ENCODE measurements at places on chromosomes 5 and 9.

DNA sequence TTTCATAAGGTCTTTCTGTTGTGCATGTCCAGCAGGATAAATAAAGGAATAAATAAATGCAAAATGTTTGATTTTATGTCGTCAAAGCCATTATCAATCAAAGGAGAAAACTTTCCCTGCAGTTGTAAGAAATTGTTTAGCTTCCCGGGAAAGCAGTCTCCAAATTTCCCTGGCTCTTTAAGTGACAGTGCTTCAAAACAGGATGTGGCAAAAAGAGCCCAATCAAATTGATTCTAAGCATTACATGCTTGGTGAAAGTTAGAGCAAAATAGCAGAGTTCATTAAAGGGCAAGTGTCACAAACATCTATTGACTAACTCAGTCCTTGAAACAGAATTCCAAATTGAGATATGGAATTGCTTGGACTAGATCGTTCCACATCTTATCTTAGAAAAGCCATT is 704.1 kb downstream of the PRELID2 start:
- DNase-seq: no peak

- DNase-seq: peak; percentile 14
Measured at GRCh38 chr9:125932012-125932411, 184.8 kb downstream of the PBX3 start.

DNA sequence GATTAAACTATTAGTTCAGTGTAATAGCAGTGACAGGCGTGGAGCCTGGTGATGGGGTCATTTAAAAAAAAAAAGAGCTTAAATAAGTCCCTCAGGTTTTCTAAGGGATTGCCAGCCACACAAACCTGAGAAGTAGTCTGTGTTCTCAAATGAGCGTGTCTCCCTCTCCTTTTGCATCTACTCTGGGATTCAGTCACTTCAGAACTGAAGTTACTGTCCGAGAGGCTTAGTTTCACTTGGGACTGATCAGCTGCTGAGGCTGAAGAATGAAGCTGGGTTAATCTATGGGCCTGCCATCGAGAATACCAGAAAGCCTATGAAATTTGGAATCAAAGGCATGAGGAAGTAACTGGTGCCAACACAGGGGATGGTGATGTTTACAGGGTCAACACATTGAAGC is 310.1 kb downstream of the ADAMTS6 start:
- DNase-seq: no peak

DNA sequence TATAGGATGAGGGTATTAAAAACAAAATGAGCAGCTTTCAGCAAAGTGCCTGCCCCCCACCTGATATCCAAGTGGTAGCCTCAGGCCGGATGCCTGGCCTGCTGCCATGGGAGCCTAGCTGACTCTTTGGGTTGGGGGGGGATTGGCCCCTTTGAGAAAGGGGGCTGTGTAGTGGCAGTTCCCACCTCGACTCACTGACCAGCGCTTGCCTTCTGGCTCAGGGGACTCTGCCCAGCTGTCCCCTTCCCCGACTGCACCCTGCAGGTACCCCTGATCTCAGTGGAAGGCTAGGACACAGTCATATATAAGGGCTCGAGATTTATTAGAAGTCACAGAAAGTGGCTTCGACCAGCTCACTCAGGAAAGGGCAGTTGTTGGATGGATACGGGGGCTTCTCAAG is 1.5 kb upstream of the NEUROG1 start:
- DNase-seq: no peak

- no peak for DNase-seq
Measured at GRCh38 chr5:80793354-80793753, 138.6 kb upstream of the DHFR start.

- DNase-seq: no peak
Measured at GRCh38 chr5:67141644-67142043, 55.0 kb downstream of the CD180 start.

DNA sequence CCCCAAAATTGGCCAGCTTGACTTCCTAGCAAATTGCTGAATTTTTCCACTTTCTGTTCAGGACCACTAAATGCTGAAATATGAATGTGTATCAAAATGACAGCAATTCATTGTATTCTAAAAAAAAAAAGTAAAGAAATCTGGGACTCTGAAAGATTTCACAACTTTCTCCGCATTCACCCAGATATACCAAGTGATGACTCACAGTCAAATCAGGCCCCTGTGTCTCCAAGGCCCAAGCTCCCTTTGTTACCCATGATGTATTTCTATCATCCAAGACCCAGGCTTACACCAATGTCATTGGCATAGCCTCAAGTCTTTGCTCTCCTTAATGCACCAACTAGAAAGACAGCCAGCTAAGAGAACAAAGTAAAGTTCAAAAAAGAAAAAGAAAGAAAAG is 493.9 kb downstream of the NTRK2 start:
- DNase-seq: no peak

- no peak for DNase-seq
Measured at GRCh38 chr5:140764177-140764973, 21.6 kb upstream of the PCDHA1 start.

GRCh38 chr9:27291292-27291691 is 5.7 kb downstream of the EQTN start:
- no peak for DNase-seq

- peak; percentile 72 for DNase-seq
Measured at GRCh38 chr9:96071076-96071814, 195.8 kb downstream of the ERCC6L2 start.

- DNase-seq: no peak
Measured at GRCh38 chr9:14296495-14297113, 17.3 kb downstream of the NFIB start.

- DNase-seq: peak; percentile 19
Measured at GRCh38 chr9:77166193-77166592, 11.1 kb upstream of the VPS13A start.

- DNase-seq: no peak
Measured at GRCh38 chr5:130978475-130978874, 186.6 kb downstream of the HINT1 start.

DNA sequence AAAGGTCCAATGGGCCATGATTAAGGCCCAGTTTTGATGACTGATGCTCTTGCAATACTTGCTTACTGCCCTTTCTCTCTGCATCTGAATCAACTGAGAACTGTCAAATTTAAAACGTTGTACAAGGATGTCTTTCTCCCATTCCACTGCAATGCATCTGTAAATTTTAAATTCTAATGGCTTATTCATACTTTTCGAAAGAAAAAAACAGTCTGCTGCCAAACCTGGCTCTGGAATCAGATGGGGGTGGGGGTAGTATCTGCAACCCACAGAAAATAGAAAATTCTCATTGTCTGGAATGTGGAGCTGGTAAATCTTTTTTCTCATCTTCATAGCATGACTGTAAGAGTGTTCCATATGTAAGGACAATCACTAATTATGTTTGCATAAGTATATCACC is 371.8 kb upstream of the RFX3 start:
- no peak for DNase-seq

DNA sequence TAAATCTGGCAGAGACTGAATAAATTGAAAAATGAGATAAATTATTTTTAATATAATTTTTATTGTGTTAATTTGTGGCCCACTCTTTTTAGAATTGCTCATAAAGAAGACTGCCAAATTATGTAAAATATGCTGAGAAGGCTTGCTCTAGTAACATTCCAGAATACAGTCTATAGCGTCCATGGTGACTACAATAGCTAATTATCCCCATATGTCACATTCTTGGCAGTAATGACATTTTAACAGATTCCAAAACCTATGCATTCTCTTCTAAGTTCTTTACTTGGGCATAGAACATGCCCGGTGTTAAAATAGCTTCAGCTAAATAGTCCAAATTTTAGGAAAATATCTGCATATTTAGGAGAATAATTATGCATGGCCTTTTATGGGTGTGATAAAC is 697.0 kb upstream of the SEMA6A start:
- no peak for DNase-seq

GRCh38 chr9:97786341-97786740 is 66.7 kb upstream of the FOXE1 start:
- no peak for DNase-seq

- no peak for DNase-seq
Measured at GRCh38 chr5:77550406-77550805, 58.3 kb upstream of the WDR41 start.

DNA sequence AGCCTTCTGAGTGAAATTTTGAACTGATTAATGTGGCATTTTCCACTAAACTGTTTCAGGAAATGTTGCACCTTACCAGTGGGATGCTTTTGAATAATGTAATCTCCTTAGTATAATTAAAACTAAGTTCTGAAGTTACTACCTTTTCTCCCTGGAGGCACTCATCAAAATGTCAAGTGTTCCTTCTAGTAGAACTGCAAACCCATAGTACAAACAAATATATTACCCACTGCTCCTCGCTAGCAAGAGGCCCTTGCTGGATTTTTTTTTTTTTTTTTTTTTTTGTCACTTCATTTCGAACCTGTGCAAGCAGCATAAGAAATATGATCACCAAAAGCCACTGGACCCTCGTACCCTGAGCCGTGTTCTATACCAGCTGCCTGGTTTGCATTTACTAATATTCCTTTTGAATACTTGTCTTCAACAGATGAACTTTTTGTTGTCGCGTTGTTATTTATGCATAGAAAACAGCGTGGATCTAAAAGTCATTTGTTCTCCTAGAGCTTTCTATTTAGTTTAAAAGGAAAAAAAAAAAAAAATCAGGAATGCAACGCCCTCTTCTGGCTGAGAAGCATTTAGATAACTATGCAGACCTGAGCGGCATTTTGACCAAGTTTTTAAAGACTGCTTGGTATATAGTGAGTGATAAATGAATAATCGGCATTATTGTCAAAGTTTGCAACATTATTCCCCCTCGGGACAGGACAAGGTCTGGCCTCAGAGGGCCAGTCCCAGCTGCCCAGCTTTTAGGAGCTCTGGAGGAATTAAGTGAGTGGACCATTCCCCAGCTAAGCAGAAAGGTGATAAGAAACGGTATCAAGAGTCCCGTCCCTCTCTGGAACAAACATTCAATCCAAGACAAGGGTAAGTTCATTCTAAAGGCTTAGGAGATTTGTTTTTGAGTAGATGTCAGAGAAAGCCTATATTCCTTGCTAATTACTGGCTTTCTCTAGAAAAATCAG is 162.5 kb upstream of the KIF2A start:
- DNase-seq: no peak

DNA sequence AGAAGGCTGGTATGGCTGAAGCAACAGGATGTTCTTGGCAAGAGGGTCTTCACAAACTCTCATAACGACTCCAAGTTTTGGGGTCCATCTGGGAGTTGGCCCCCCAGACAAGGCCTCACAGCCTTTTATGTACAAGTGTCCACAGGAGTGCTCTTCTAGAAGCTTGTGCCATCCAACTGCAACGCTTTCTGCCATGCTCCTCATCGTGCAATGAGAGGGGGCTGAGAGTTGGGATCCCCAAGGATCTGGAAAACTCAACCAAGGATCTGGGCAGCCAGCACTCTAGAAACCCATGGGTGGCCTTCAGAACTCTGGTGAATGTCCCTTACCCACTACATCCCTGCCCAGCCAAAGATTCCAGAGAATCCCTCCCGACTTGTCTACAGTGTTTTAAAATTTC is 8.5 kb upstream of the AMBP start:
- DNase-seq: no peak

DNA sequence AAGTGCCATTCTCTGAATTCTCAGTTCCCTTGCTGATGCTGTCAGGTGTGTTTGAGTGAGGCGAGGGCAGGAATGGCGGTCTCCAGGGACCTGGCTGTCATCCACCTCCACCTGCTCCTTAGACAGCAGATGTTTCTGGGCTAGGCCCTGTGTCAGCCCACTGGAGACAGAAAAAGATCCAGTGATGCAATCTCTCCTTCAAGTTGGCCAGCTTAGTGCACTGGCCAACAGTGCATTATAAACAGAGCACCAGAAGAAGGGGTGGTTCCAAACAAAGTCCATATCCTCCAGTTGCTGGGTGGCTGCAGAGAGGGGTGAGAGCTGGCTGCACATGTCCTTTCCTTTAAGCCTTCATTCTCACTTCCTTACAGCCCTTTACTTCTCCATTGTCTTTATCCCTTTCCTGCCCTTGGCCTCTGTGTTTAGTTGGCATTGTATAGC is 26.5 kb downstream of the NANS start:
- DNase-seq: no peak

DNA sequence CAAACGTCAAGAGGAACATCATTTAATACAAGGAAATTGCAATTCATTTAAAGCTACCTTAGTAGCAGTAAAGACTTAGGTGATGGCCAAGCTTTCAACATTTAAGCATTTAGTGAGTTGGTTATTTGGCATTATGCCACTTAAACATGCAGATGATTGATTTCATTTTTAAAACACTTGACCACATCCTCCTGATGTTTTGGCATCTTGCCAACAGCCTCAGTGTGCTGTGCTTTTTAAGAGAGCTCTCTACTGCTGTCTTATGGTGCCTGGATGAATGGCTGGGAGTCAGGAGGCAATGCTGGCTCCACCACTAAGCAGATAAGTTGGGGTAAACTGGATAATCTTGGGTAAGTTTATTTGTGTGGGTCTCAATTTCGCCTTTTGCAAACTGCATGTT is 364.5 kb downstream of the MAN2A1 start:
- peak; percentile 29 for DNase-seq

DNA sequence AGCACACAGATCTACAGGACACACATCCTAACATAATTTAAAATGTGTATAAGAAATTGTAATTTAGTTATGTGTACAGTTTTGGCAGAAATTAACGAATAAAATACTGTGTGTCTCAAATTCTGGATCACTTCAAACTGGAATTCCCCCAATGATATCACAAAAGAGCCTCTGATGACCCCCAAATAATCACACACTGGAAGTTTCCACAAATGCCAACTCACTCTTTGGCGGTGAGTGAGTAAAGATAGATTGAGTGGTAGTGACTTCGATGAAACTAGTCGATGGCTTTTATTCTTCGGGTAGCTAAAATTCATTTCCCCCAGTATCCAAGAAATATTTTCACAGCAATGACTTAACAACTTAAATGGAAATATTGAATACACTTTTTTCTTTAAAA is 2.2 kb downstream of the ZNF366 start:
- DNase-seq: no peak

- no peak for DNase-seq
Measured at GRCh38 chr9:130453487-130453886, 8.7 kb downstream of the ASS1 start.

DNA sequence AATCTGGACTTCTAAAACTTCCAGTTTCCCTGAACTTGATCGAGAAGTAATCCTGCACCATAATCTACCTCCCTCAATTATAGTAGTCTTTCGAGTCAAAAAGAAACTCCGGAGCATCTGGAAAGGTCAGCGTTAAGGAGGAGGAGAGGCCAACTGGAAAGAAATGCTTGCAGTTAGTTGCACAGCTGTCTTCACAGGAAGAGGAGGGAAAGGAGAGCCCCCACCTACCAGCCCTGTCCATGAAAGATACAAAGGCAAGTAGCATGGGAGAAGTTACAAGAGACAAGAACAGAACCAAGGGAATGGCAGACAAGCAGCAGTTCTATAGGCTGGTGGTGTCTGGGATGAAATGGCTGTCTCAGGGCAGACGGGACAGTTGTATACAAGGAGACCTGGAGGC is 170.6 kb downstream of the RAB3C start:
- no peak for DNase-seq
